Sciatic nerve (tissue), 2 donors: ENCODE measurements at places on chromosomes 2 and 18.

DNA sequence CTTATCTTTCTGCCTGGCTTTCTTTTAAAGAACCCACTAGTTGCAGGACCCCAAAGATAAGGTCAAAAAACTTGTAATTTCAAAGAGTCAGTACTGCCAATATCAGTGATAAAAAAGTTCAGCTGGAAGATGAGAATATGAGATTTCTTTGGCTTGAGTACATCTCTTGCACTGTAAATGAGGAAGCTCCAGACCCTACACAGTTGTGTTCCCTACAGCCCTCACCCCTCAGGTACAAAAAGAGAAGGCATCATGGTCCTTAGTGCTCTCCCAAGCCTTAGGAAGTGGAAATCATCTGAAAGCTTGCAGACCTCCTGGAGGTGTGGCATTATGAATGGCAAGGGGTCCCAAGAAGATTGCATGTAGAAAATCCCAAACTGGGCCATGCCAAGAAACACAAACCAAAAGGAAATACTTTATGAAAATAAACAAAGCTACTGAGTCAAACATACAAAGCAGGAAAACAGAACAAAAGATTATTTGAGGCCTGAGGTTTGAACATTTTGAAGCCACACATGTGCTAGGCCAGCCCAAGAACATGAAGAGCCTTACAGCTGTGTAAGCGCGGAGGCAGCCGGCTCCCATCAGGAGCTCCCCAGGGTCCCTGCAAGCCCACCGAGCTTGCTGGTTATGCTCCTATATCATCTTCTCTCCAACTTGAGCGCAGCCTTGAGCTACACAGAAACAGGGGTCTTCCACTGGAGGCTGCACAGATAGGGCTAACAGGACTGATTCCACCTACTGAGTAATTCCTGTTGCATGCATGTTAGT is 217.0 kb downstream of the OSR1 start:
- DNase-seq: no peak

DNA sequence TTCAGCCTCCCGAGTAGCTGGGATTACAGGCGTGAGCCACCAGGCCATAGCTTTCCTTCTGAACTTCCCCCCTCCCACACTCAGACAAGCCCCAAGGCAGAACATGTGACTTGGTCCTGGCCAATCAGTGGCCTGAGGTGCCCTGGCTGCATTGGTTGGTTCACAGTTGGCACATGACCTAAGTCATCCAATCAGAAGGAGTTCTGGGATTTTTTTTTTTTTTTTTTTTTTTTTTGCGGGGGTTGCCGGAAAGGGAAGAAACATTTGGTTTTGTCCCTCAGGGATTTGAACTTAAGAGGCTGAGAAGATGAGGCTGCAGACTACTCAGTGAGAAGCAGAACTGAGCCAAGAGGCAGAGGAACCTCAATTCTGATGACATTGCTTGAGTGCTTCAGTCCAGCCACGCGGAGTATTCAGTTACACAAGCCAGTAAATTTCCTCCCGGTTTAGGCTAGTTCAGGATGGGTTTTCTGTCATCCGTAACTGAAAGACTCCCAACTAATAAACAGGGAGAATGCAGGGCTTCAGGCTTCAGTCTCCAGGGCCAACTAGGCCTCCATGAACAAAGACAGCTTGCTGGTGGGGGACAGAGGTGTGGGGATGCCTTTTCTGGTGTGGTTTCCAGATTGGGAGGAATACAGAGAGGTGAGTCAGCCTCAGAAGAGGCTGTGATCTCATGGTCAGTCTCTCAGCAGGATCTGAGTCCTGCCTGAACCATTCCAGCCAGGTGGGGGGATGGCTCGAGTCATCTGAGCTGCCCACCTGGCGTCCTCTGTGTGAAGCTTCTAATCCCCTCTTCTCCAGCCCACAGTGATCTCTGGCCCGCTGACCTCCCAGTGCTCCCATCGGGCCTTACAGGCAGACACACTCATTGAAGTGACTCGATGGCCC is 9.2 kb downstream of the PTMA start:
- DNase-seq: peak; percentile 54

DNA sequence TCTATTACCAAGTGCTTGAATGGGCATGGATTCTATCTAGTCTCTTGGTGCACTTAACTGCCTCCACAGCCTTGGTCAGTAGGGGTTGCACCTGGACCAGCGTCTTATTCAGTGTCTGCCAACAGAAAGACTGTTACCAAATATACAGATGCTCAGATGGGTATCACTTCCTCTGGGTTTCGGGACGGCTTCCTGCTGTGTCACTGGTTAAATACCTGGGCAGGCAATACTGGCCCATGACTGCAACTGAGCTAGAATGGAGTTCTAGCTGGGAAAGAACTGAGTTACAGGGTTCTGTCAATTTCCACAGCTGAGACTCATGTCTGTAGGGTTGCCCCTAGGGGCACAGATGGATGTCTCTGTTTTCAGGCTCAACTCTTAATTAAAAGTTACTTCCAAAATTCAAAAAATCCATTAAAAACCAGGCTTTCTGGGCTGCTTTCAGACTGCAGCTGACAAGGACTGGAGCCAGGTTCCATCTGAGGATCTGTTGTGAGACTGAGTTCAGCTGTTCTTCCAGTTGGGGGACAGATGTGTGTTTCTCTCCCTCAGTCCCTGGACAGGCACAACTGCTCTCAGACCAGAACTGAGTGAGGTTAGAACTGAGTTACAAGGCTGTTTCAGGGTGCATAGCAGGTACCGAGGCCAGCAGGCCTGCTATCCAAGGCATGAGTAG is 789.6 kb upstream of the SLC8A1 start:
- no peak for DNase-seq

GRCh38 chr2:160753331-160753654 is 259.7 kb upstream of the RBMS1 start:
- no peak for DNase-seq
